ENCODE measurements at places on chromosomes 13 and 19. TPM values are rescaled to one million over a fixed set of nuclear protein-coding genes. Genes with fewer than 3 reads are reported as not detected.

GRCh38 chr19:39967561-39967960 lies 3.4 kb upstream of the PSMC4 start:
- H3K4me1 ChIP-seq = peaks cover 48% of the 10 kb centered on the region
- peaks cover 31% of the 10 kb centered on the region for H3K36me3 ChIP-seq
- DNase-seq = no peak
- no peak overlapping the region for H3K27ac ChIP-seq
- H3K4me3 ChIP-seq = no peak overlapping the region
- H3K27me3 ChIP-seq = no peaks in the 10 kb centered on the region

DNA sequence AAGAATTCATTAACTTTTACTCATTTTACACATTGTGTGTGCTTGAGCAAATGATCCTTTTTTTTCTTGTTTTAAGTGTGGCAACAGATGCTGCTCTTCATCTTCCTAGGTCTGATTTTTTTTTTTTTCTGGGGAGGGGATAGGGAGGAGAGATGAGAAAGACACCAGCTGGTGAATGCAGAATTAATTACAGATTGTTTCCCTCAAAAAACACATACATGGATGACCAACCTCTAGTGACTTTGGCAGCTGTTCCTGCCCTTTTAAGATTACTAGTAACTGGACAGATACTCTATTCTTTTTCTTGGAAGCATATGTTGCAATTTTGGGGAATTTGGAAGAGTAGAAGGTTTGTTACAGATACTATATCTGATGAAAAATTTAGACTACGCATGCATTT lies 103.6 kb upstream of the MYO16 start:
- no peak overlapping the region for H3K27ac ChIP-seq
- no peaks in the 10 kb centered on the region for H3K36me3 ChIP-seq
- no peak overlapping the region for H3K4me3 ChIP-seq
- no peaks in the 10 kb centered on the region for H3K4me1 ChIP-seq
- H3K27me3 ChIP-seq = no peaks in the 10 kb centered on the region

GRCh38 chr13:98930151-98930591 lies 47.7 kb downstream of the DOCK9 start:
- peak overlapping the region; percentile 89 for H3K27ac ChIP-seq
- peaks cover 9% of the 10 kb centered on the region for H3K4me1 ChIP-seq
- no peak for DNase-seq
- peaks cover 42% of the 10 kb centered on the region for H3K36me3 ChIP-seq
- H3K4me3 ChIP-seq = peak overlapping the region; percentile 73

- H3K27ac ChIP-seq = peak overlapping the region; percentile 51
- DNase-seq = peak; percentile 66
- H3K4me3 ChIP-seq = peak overlapping the region; percentile 35
- peaks cover 82% of the 10 kb centered on the region for H3K27me3 ChIP-seq
- H3K36me3 ChIP-seq = no peaks in the 10 kb centered on the region
These were observed 14.9 kb downstream of the ZIC5 start for GRCh38 chr13:99956473-99957349.

DNA sequence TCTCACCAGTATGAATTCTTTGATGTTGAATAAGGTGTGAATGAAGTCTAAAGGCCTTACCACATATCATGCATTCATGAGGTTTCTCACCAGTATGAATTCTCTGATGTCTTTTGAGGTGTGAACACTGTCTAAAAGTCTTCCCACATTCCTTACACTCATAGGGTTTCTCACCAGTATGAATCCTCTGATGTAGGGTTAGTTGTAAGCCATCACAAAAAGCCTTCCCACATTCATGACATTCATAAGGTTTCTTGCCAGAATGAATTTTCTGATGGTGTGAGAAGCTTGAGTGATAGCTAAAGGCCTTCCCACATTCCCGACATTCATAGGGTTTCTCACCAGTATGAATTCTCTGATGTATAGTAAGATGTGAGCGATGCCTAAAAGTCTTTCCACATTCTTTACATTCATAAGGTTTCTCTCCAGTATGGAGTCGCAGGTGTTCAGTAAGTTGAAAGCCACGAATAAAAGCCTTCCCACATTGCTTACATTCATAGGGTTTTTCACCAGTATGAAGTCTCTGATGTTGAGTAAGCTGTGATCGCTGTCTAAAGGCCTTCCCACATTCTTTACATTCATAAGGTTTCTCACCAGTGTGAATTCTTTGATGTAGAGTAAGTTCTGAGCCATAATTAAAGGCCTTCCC lies 27.7 kb downstream of the ZNF461 start:
- H3K27me3 ChIP-seq = no peaks in the 10 kb centered on the region
- H3K4me1 ChIP-seq = no peaks in the 10 kb centered on the region
- no peak for DNase-seq
- peaks cover 34% of the 10 kb centered on the region for H3K36me3 ChIP-seq

DNA sequence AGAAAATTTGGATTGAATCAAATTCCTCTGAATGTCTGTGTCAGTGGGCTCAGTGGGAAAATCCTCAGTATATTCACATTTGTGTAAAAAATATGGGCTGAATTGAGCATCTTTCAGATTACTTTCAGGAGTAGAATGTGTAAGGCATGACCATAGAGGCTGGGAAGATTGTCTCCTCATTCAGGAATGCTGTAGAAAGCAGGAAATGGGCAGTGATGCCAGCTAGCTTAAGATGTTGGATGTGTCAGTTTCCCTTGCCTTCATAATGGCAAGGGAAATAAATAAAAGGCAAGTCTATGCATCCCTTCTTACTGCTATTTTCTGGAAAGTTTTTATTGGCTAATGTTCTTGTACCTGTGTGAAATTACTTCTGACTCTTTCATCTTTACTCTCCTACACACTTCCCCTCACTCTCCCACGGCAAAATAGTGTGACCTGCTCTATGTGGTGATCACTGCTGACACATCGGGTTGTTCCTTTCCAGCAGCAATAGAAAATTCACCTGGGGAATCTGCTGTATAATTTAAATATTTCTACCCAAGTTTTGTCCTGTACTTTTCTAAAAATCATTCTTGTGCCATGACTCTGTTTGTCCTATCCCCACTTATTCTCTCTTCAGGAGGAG lies 103.2 kb downstream of the LMO7 start:
- no peak overlapping the region for H3K27ac ChIP-seq
- H3K4me3 ChIP-seq = no peak overlapping the region
- no peaks in the 10 kb centered on the region for H3K27me3 ChIP-seq

GRCh38 chr13:98652721-98653462 lies 76.0 kb upstream of the STK24 start:
- no peak overlapping the region for H3K4me3 ChIP-seq
- H3K27ac ChIP-seq = no peak overlapping the region
- no peak for DNase-seq
- peaks cover 4% of the 10 kb centered on the region for H3K4me1 ChIP-seq
- H3K27me3 ChIP-seq = peaks cover 6% of the 10 kb centered on the region

- DNase-seq = no peak
- peaks cover 45% of the 10 kb centered on the region for H3K27me3 ChIP-seq
- H3K27ac ChIP-seq = no peak overlapping the region
- H3K36me3 ChIP-seq = no peaks in the 10 kb centered on the region
These were observed 614 bp upstream of the PNMA8A start for GRCh38 chr19:46471811-46472543.

DNA sequence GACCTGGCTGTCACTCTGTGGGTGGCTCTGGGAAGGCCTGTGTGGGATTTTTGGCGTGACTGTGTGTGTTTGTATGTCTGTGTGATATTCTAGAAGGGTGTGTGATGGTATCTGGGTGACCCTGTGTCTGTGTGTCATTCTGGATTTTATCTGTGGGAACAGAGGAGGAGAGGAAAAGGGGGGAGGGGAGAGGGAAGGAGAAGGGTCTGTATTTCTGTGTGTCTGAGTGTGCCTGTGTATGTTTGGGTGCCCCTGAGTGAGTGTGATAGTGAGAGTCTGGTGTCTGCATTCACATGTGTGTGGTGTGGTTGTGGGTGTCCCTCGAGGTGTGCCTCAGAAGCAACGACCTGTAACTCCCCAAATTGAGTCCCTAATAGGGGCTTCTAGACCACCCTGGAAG lies 8.1 kb upstream of the NFIX start:
- H3K4me1 ChIP-seq = no peaks in the 10 kb centered on the region
- DNase-seq = no peak
- no peak overlapping the region for H3K4me3 ChIP-seq
- no peak overlapping the region for H3K27ac ChIP-seq
- peaks cover 14% of the 10 kb centered on the region for H3K27me3 ChIP-seq

- no peaks in the 10 kb centered on the region for H3K4me1 ChIP-seq
- no peaks in the 10 kb centered on the region for H3K27me3 ChIP-seq
- H3K27ac ChIP-seq = no peak overlapping the region
- no peak overlapping the region for H3K4me3 ChIP-seq
- no peak for DNase-seq
These were observed 924.0 kb downstream of the EFNB2 start for GRCh38 chr13:105611424-105611823.

DNA sequence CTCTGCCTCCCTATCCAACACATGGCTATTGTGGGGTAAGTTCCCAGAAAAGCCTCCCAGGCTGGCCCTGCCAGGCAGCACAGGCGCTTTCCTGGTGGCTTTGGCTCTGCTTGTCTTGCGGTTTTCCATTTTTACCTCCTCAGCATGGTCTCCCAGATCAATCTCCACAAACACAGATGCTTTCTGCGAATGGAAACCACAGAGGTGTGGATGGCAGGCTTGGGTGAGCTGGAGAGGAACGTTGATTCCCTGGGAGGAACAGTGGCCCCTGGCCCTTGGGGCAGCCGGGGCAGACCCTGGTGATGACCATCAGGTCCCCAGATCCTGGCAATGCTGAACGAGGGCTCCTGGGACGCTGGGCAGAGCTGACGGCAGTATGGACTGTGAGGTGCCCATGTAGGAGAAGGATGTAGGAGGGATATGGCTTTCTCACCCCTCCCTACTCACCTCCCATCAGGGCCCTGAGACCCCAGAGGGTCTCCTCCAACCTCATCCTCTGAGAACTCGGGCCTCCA lies 6.6 kb downstream of the C13orf46 start:
- no peaks in the 10 kb centered on the region for H3K27me3 ChIP-seq
- peaks cover 4% of the 10 kb centered on the region for H3K36me3 ChIP-seq
- no peak overlapping the region for H3K4me3 ChIP-seq
- no peak for DNase-seq
- H3K4me1 ChIP-seq = no peaks in the 10 kb centered on the region

- H3K4me1 ChIP-seq = peaks cover 3% of the 10 kb centered on the region
- H3K27me3 ChIP-seq = no peaks in the 10 kb centered on the region
- DNase-seq = no peak
These were observed 35.1 kb downstream of the MCF2L start for GRCh38 chr13:113004126-113004525.

DNA sequence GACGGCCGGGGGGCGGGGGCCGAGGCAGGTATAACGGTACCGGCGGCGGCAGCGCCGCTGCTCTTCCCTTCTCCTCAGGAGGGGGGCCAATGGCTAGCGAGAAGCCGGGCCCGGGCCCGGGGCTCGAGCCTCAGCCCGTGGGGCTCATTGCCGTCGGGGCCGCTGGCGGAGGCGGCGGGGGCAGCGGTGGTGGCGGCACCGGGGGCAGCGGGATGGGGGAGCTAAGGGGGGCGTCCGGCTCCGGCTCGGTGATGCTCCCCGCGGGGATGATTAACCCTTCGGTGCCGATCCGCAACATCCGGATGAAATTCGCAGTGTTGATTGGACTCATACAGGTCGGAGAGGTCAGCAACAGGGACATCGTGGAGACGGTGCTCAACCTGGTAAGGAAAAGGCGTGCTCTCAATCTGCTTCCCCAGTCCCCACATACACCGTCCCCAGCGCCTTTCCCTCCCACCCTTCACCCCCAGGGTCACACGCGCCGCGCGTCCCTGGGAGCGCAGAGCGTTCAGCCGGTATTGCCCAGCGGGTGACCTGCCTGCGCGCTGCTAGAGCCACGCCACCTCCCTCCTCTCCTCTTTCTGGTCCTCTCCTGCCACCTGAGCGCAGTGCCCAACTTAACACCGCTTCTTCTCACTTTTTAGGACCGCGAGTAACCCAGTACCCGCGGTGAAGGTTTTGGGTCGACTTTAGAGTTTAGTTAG lies 814 bp downstream of the NBEA start:
- peak overlapping the region; percentile 67 for H3K27ac ChIP-seq
- peak overlapping the region; percentile 91 for H3K4me3 ChIP-seq
- H3K36me3 ChIP-seq = no peaks in the 10 kb centered on the region
- peak; percentile 58 for DNase-seq
- H3K27me3 ChIP-seq = peaks cover 51% of the 10 kb centered on the region

DNA sequence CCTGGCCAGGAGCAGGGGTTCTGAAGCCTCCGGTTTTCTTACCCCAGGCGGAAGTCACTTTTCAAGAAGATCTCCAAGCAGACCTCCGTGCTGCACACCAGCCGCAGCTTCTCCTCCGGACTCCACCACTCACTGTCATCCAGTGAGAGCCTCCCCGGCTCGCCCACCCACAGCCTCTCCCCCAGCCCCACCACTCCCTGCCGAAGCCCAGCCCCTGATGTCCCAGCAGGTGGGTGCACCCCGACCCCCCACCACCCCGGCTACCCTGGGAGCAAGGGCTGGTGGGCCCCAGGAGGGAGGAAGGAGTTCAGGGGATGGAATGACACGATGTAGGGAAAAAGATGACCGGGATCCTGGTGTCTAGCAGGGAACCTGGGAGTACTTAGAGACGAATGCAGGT lies 5.6 kb upstream of the PIK3R2 start:
- peaks cover 46% of the 10 kb centered on the region for H3K36me3 ChIP-seq
- peaks cover 10% of the 10 kb centered on the region for H3K4me1 ChIP-seq
- DNase-seq = no peak
- no peak overlapping the region for H3K27ac ChIP-seq
- no peaks in the 10 kb centered on the region for H3K27me3 ChIP-seq

- no peaks in the 10 kb centered on the region for H3K4me1 ChIP-seq
- H3K4me3 ChIP-seq = no peak overlapping the region
- no peak for DNase-seq
- H3K36me3 ChIP-seq = no peaks in the 10 kb centered on the region
These were observed 688.6 kb upstream of the SLITRK1 start for GRCh38 chr13:84570831-84571230.

GRCh38 chr13:28355046-28355821 lies 139.7 kb downstream of the FLT1 start:
- H3K4me3 ChIP-seq = peak overlapping the region; percentile 56
- H3K4me1 ChIP-seq = peaks cover 43% of the 10 kb centered on the region
- peak overlapping the region; percentile 62 for H3K27ac ChIP-seq
- H3K36me3 ChIP-seq = peaks cover 9% of the 10 kb centered on the region
- DNase-seq = no peak
- no peaks in the 10 kb centered on the region for H3K27me3 ChIP-seq

GRCh38 chr13:112846411-112847115 lies 122.5 kb upstream of the MCF2L start:
- no peak for DNase-seq
- peaks cover 51% of the 10 kb centered on the region for H3K36me3 ChIP-seq
- no peak overlapping the region for H3K27ac ChIP-seq

Gene DCT
- total RNA-seq = 0.05 TPM

Gene OR7D2
- 0.37 TPM for total RNA-seq

Gene SYCN
- not detected for total RNA-seq

Gene ATP4A
- total RNA-seq = not detected

Gene SYDE1
- total RNA-seq = 1.1 TPM

Gene CLIP3
- total RNA-seq = 1.6 TPM

Gene XAB2
- total RNA-seq = 51.0 TPM

Measured in activated CD4-positive, alpha-beta T cell treated with anti-CD3 and anti-CD28 coated beads, Interleukin-2, amount 10 ng/mL, durations not matched to agents 24 days and 14 days (primary cell).